ENCODE measurements at places on chromosomes 11 and 22.

- no peak for DNase-seq
Measured at GRCh38 chr11:58276151-58276550, 8.1 kb upstream of the OR10W1 start.

- DNase-seq, result no peak
Measured at GRCh38 chr11:133204158-133204557, 328.1 kb downstream of the OPCML start.

DNA sequence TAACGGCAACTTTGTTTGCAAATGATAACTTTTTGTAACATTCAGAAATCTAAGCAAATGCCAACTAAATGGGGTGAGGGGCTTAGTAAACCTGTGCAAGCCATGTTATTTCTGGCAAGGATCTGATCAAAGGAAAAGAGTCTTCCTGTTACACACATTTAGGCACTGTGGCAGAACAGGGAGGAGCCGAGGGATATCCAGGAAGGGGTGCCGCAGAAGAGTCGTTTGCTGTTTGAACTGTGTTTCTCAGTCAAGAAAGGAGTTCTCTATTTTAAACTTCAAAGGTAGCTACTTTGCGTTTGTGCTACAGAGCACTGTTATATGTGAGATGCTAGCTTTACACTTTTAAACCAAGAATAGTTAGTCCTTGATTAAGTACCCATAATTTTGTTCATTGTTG, 175.5 kb downstream of the ETS1 start:
- no peak for DNase-seq

- DNase-seq, result no peak
Measured at GRCh38 chr11:36130401-36130800, 158.8 kb downstream of the COMMD9 start.

- DNase-seq, result peak; percentile 37
Measured at GRCh38 chr11:43943931-43944751, 1.7 kb downstream of the C11orf96 start.

DNA sequence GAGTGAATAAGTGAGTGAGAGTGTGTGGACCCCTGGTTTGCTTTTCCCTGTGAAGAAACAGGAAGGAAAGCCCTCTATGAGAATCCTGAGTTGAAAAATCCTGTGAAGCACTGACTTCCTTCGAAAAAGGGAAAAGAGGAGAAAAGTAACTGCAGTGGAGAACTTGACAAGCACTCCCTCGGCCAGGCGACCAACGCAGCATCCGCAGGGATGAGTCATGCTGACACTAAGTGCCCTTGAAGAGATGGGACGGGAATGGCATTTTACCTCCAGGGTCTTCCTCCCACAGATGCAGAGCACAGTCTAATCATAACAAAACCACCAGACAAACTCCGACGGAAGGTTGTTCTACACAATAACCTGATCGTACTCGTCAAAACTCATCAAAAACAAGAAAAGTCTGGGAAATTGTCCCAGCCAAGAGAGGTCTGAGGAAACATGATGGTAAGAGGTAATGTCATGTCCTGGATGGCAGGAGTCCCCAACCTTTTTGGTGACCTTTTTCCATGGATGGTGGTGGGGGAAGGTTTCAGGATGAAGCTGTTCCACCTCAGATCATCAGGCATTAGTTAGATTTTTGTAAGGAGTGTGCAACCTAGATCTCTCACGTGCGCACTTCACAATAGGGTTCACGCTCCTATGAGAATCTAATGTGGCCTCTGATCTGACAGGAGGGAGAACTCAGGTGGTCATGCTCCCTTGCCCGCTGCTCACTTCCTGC, 132.2 kb upstream of the B3GAT1 start:
- DNase-seq, result no peak

DNA sequence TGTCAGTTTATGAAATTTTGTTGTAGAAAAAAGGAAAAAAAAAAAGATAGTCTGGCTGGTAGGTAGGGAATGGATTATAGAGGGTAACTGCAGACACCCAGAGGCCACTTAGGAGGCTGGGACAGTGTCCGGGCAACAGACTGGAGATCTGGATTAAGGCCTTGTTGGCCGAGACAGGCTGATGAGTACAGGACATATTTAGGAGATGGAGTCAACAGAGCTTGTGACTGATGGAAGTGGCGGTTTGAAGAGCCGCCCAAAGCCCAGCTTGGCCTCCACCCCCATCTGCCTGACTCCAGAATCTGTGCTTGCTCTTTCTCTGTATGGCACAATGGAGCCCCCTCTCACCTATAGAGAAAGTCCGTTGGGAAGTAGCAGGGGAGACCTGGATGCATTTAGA, 7.6 kb downstream of the PLEKHB1 start:
- DNase-seq, result no peak

GRCh38 chr22:45584121-45584570, 81.5 kb downstream of the FBLN1 start:
- no peak for DNase-seq

DNA sequence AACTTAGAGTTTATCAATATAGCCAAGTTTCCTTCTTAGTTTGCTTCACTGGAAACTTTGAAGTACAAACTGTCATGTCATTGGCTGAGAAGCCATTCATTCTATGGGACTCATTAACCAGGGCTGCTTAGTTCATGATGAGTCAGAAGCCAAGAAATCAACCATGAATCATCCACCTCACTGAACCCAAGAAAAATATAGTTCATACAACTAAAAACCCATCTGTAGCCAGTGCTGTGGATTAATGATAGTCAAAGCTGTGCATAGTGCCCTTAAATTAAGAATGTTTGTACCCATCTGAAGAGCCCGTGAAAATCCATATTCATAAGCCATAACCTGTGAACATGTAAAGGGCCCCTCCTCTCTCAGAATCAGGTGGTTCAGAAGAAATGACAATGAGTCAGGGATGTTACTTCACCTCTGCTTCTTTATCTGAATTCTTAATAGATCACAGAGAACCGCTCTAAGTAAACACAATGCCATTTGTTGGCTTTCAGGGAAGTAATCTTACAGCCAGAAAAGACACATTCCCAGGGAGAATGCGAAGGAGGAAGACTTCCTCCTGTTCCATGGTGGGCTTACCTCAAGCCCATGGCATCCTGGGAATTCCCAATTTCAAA, 25.4 kb downstream of the MMP20 start:
- no peak for DNase-seq

GRCh38 chr11:47179655-47179991, 2.9 kb upstream of the ARFGAP2 start:
- DNase-seq, result no peak

Data from femur (tissue), 1 donor.